ENCODE measurements at places on chromosomes 16 and 17.

DNA sequence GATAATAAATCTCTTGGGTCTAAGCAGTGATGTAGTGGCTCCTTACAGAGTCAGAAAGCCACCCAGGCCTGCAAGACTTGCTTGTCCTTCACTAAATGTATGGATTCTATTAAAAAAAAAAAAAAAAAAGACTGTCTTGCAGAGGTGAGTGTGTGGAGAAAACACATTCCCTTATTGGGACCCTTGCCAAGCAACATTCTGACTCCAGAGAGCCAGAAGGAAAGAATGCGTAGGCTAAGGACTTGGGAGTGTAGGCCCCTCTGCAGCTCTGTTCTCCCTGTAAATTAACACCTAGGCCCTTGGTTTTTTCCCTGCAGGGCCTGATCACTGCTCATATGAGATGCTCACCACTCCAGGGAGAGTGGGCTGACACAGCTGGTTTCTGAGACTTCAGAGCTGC lies 17.8 kb downstream of the SCPEP1 start:
- DNase-seq, result no peak

DNA sequence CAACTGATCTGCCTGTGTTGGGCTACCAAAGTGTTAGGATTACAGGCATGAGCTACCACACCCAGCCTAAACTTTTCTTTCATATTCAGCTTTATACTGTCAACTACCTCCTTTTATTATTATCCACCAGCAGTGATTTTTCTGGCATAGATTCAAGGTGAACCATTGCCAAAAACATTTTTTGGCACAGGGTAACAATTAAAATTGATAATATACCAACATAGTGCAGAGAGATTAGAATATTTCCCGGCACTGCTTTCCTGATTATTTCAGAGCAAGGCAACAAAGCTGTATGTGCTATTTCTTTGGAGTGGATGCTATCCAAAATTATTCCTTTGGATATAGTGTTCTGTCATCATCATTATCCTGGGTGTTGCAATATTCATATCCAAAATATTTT lies 781.6 kb upstream of the SOX9 start:
- DNase-seq, result no peak

DNA sequence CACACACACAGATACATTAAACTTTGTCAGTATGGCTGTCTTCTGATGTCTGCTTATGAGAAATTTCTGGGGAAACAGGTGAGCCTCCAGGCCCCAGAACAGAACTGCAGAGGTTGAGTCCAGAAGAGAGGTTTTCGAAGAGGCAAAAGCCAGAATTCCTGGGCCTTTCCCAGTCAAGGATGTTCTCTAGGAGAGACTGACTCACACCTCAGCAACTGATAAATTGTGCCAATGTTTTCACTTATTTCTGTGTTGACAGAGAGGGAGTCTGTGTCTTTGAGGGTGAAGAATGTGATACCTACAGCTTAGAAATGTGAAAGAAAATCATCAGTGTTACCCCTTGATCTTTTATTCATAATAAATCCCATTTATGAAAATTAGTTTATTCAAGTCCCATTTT lies 30.3 kb downstream of the LDHD start:
- no peak for DNase-seq

DNA sequence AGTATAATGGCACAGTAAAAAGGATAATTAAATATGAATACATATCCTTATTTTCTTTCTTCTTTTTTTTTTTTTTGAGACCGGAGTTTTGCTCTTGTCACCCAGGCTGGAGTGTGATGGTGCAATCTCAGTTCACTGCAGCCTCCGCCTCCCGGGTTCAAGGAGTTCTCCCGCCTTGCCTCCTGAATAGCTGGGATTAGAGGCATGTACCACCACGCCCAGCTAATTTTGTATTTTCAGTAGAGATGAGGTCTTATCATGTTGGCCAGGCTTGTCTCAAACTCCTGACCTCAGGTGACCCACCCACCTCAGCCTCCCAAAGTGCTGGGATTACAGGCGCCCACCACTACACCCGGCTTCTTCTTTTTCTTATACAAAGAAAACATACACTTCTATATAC lies 12.0 kb downstream of the GABARAPL2 start:
- no peak for DNase-seq

DNA sequence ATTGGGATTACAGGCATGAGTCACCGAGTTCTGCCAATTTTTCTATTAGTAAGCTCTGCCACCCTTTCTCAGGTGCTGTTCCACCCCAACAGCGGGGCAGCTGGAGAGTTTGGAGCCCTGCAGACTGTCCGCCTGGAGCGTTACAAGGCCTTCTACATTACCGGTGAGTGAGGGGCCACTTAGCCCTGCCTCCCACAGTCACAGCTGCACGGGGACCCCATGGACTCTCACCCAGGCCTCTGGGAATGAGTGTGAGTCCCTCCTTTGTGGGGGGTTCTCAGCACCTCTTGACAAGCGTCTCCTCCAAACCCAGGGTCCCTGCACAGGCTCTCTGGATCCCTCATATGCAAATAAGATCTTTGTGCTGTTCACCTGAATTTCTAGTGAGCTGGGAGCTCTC lies 56.0 kb downstream of the WIPI1 start:
- no peak for DNase-seq

- no peak for DNase-seq
These were observed 10.3 kb downstream of the NATD1 start for GRCh38 chr17:21242780-21243515.
